ENCODE measurements at places on chromosomes 6 and 20.

DNA sequence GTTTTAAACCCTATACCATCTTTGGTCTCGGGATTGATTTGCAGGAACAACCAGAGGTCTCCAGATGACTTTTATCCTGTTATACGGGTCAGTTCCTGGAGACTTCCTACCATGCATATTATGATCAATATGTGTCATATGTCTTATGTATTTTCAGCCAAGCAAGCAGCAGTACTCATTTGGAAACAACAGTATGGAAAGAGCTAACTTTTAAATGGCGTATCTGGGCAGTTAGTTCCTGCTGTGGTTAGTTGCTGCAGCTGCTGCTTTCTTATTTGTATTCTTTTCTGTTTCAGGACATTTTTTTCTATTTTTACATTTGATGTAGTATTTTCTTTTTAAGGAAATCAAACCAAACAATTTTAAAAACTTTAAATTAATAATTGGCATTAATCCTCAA, 207.5 kb downstream of the MANEA start:
- DNase-seq = no peak

DNA sequence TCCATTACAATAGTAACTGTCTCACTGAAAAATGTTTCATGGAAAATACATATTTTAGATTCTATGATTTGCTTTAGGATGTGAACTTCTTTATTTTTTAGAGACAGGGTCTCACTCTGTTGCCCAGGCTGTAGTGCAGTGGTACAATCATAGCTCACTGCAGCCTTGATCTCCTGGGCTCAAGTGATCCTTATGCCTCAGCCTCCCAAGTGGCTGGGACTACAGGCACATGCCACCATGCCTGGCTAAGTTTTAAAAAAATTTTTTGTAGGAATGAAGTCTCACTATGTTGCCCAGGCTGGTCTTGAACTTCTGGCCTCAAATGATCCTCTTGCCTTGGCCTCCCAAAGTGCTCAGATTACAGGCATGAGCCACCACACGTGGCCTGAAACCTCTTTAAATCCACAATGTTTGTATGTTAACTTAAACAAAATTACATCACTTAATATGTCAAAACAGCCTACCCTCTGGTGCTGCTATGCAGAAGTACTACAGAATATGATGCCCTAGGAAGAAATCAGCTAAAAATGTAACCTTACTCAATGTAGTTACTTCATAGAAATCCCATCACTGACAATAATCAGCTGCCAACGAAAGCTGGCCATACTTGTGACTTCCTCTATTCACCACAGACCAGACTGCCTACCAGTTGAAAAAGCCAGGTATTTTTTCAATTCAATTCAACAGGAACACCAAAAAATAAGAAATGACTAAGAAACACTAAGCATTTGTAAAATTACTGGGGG, 17.6 kb downstream of the EEF1A1 start:
- DNase-seq = no peak

DNA sequence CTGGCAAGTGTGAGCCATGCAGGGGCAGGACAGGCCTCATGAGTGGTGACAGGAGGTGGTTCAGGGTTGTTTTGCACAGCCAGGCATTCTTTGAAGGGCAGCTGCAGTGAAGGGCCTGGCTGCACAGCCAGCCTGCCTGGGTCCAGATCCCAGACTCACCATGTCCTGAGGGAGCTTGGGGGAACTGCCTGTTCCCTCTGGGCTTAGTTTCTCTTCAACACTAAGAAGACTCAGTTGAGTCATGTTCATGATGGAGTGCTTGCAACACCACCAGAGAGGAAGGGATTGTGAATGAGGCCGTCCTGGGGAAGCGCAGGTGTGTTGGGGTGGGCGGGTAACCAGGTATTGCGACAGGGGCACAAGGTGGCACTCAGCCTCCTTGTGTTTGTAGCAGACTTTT, 102.4 kb downstream of the CDH26 start:
- DNase-seq = no peak

GRCh38 chr20:4918473-4918872, 82.8 kb downstream of the SLC23A2 start:
- no peak for DNase-seq

DNA sequence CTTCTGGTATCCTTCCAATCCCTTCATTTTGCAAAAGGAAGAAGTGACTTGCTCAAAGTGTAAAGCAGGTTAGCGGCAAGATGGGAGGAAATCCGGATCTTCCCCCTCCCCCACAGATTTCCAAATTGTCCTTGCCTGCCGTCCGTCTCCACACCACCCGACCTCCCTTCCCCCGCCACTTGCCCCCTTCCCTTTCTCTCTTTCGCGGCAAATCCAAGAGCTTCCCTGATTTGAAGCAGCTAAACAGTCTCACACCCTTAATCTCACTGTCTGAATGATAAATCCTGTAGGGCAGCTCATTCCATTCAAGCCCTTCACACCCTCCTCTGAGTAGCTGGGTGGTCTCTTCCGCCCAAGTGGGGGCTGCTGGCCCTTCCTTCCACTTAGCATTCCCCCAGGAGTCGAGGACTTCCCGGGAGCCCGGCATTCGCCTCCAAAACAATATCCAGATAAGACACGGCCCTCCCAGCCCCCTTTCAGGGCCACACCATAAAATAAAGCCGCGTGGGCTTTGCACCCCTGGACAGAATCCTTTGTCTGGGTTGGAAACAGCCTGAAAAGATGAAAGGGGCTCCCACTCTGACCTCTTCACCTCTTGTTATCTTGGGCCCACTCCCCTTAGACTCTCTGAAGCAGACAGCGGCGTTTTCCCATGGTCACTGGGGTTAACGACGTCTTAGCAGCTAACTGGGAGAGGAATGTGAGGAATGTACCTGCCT, 44.0 kb upstream of the PIM1 start:
- DNase-seq = no peak

DNA sequence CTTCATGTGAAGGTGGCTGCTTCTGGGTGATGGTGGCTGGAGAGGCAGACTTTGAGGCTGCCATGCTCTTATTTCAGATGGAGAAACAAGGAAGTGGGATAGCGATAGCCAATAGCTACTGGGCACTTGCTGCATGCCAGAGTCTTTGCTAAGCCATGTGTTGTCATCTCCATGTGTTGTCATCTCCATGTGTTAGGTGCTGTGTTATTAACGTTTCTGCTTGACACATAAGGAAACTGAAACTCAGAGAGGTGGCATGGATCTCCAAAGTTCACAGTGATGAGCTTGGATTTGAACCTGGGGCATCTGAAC, 16.9 kb downstream of the KIAA1755 start:
- DNase-seq = no peak

GRCh38 chr6:130964289-130964688, 98.8 kb downstream of the EPB41L2 start:
- no peak for DNase-seq

DNA sequence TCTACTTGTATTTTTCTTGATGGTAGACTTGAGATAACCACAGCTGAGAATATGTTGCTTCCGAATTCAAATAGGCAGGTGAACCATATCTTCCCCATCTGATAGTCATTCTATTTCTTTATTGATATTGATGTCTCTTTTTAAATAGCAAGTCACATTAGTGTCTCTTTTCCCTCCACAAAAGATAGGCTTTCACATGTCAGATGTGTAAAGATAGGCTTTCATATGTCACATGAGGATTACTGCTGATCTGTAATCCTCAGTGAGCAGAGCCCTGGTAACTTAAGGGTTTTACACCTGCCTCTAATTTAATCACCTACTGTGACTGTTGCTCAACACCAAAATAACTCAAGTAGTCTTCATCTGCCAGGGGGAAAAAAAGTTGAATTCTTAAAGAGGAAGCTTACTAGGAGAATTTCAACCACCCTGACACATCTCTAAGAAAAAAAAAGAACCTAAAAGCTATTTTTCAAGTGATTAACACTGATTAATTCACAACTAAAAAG, 45.3 kb upstream of the TRDN start:
- DNase-seq = no peak

GRCh38 chr20:58755062-58755697, 62.6 kb downstream of the NPEPL1 start:
- no peak for DNase-seq

DNA sequence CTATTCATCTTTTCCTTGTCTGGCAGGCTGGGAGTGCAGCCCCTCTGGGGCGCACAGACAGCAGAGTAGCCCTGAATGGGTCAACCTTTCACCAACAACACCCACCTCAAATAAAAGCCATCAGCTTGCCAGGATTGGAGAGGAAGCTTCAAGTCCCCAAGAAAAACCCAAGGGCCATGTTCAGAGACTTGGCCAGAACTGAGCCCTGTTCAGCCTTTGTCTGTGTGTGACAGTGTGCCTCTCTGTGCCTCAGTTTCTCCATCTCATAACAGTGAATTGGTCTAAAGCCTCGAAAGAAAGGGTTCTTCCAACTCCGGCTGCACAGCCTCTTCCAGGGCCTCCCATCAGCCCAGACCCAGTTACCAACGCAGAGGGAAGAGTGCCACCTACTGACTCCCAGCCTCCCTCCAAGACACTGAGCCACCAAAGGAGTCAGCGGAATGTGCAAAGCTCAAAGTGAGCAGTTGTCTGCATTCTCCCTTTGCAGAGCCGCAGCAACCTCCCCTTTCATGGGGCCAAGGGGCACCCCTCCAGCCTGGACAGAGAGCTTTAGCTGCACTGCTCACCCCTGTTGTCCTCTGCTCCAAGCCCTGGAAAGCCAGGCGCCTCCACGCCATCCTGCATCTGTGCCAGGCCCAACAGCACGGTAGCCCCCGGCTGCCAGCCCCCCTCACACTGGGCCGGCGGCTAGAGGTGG, 82.7 kb upstream of the TOP1 start:
- no peak for DNase-seq

DNA sequence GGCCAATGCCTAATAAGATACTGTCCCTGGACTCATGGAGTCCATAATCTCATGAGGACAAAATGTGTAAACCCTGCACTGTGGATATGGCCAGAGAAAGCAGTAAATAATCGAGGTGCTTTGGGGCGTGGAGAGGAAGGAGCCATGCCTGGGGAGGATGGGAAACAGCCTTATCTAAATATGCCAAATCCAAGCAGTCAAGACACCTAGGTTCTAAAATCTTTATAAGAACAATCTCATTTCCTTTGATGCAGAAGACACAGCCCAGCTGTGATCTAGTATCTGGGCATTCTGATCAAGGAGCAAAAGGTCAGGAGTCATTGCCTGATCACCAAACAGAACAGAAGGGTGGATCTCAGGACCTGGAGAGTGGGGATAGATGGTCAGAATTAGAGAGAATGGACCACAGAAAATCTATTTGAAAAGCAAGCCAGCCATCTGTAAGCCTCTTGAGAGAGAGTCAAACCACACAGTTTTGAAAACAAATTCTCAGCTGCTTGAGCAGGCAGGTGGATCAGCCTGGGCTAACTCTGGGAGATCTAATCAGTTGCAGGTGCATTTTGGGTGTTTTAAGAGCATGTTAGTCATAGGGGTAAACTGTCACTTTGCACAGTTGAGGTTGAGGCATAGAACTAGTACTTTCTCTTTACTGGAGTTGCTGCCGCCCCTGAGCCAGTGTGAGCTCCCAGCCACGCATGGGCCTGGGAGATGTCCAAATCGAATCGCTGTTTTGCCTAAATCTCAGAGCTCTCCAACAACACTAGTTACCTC, 130.8 kb upstream of the TNFAIP3 start:
- peak; percentile 30 for DNase-seq

GRCh38 chr6:105550955-105551620, 148.2 kb upstream of the PREP start:
- DNase-seq = no peak

DNA sequence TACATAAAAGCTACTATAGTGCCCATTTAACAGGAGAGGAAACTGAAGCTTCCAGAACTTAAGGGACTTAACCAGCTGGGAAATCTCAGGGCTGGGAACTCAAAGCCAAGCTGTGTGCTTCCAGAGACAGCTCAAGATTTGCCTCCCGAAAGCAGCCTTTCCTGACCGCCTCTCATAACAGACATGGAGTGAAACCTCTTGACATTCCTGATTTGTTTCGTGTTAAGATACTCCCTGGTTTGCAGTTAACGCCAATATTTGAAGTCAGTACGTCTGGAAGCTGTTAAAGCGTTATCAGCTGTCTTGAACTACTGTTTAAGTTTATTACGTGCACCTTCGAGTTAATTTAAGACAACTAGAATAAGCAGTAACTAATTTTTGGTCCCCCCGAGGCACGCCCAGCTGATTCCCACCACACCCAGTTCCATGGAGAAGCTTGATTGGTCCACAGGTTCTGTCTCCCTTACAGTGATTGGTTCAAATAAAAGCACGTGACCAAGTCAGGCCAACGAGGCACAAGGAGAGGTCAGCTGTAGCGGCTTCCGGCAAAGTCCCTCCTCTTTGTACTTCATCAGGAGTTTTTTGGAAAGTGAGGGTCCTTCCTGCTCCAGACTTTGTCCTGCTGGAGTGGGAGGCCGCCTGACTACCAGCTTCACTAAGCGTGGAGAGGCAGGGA, 8.9 kb upstream of the TCP11 start:
- no peak for DNase-seq

- DNase-seq = no peak
Observed at GRCh38 chr20:17557675-17558006, 12.2 kb upstream of the DSTN start.

Data from NCI-H2107 (cell line).